ENCODE measurements at places on chromosomes 4 and X. TPM values are rescaled to one million over a fixed set of nuclear protein-coding genes. Genes with fewer than 3 reads are reported as not detected.

The MAGEC3 gene
- 0.37 TPM for polyA plus RNA-seq

The P2RY8 gene
- 0.73 TPM for polyA plus RNA-seq

- DNase-seq = no peak
Measured at GRCh38 chrX:25383196-25383595, 367.4 kb upstream of the ARX start.

- no peak for DNase-seq
Measured at GRCh38 chrX:3378156-3378555, 31.7 kb upstream of the MXRA5 start.

DNA sequence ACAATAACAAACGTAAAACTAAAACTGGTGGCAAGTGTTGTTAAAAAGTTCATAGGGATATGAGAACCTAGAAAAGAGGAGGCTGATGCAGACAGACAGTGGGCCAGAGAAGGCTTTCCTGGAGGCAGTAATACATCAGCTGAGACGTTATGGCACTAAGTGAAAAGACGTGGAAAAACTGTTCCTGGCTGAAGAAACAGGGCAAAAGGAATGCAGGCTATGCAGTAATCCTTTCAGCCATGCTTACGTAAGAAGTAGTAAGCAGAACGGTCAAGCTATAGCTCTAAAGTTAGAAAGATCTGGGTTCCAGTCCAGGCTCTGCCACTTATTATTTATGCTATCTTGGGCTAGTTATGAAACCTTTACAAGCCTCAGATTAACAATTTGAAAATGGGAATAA, 6.4 kb downstream of the LAMTOR3 start:
- no peak for DNase-seq

DNA sequence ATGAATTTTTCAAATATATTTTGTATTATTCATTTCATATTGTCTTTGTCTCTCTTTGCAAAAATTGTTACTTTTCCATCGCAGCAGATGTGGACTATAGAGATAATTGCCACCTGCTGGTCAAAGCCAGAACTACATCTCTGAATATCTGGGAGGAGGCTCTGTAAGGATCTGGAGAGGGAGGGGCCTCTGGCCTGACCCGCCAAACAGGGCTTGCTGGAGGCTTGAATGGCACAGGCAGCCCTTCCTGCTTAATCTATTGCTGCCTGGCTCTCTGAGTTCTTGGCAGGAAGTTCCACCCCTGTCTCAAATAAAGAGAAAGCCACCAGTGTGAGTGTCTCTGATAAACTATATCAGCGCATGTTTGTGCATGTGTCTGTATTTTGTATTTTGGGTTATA, 132.4 kb downstream of the ZMAT1 start:
- DNase-seq = peak; percentile 93

DNA sequence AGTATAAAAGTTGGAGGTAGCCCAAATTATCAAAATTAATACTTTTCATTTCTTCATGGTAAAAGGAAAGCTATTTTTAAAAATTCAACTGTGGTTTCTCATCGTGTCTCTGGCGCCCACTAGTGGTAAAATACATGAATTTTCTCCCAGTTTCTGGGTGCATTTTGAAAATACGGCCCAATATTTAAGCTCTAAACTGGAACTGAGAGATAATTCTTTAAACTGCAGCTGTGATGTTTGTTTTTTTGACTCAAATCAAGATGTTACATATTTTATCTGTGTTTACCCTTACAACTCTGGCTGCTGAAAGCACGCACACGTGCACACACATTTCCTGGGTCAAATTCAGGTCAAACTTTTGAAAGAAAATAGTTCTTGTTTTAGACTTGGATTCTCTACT, 123.9 kb upstream of the ACSL4 start:
- DNase-seq = no peak

Data from left kidney (tissue), 8 donors.